Activated naive CD8-positive, alpha-beta T cell treated with anti-CD3 and anti-CD28 coated beads, Interleukin-2, amount 10 ng/mL, durations not matched to agents 7 days and 5 days (primary cell): ENCODE measurements at places on chromosomes 16 and 17. TPM values are rescaled to one million over a fixed set of nuclear protein-coding genes. Genes with fewer than 3 reads are reported as not detected.

- no peaks in the 10 kb centered on the region for H3K27me3 ChIP-seq
- peaks cover 4% of the 10 kb centered on the region for H3K36me3 ChIP-seq
- H3K4me3 ChIP-seq = peak overlapping the region; percentile 75
- H3K4me1 ChIP-seq = peaks cover 44% of the 10 kb centered on the region
Observed at GRCh38 chr17:68291836-68292688, 767 bp downstream of the ARSG start.

DNA sequence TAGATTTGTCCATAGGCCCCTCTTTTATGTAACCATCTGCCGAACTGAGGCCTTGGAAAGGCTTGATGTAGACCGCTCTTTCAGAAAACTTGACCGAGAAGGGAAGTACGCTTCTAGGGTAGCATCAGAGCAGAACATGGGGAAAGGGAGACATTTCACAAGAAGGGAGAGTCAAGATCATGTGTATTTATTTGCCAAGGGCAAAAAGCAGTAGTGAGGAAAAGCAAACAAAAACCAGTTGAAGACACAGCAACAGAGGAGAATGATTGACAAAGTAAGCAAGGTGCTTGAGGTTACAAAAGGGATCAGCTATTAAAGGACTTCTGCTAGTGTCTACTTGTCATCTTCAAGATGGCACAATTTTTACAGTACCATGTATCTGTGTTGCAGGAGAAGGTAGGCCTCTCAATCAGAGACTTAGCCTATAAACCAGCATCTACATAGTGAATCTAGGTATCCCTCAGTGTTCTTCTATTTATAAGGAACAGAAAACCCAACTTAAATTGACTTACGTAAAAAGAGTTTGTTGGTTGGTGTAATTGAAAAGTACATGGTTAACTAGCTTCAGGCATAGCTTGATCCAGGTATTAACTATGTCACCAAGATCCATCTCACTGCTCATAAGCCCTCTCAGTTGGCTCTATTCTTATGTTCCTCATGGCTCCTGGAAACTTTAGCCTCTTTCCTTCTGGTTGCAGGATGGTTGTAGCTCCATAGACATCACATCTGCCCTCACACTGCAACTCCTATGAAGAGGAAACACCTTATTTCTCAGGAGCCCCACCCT is 288.4 kb downstream of the IRX3 start:
- H3K27ac ChIP-seq = no peak overlapping the region
- no peaks in the 10 kb centered on the region for H3K4me1 ChIP-seq
- H3K27me3 ChIP-seq = no peaks in the 10 kb centered on the region
- H3K36me3 ChIP-seq = peaks cover 5% of the 10 kb centered on the region
- DNase-seq = no peak

- no peak for DNase-seq
- no peaks in the 10 kb centered on the region for H3K27me3 ChIP-seq
- no peak overlapping the region for H3K27ac ChIP-seq
- peaks cover 18% of the 10 kb centered on the region for H3K36me3 ChIP-seq
Observed at GRCh38 chr16:68147444-68147843, 62.3 kb downstream of the NFATC3 start.

DNA sequence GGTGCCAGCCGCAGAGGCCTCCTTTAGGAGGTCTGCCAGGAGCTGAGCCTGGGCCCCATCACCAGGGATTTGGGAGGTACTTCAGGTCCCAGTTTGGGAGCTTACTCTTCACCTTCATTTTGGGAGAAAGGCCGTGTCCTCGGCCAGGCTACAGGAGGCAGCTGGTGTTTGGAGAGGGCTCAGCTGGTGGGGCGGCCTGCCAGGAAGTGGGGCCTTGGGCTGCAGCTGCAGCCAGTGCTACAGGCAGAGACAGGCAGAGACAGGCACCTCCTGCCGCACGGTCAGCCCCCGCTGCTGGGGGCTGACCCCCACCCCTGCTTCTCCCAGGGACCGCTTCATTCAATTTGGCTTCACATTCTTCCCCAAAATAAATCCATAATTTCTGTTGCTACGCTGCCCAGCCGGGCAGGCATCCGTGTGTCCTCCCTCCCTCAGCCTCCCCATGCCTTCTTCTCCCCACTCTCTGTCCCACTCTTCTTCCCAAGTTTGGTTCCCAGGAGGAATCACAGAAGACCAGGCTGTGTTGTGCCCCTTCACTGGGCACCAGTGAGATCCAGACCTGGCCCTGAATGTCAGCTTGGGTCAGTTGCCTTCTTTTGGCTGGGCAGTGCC is 6.1 kb downstream of the TMEM235 start:
- H3K4me3 ChIP-seq = no peak overlapping the region
- no peak overlapping the region for H3K27ac ChIP-seq
- no peak for DNase-seq
- no peaks in the 10 kb centered on the region for H3K36me3 ChIP-seq
- peaks cover 5% of the 10 kb centered on the region for H3K4me1 ChIP-seq

DNA sequence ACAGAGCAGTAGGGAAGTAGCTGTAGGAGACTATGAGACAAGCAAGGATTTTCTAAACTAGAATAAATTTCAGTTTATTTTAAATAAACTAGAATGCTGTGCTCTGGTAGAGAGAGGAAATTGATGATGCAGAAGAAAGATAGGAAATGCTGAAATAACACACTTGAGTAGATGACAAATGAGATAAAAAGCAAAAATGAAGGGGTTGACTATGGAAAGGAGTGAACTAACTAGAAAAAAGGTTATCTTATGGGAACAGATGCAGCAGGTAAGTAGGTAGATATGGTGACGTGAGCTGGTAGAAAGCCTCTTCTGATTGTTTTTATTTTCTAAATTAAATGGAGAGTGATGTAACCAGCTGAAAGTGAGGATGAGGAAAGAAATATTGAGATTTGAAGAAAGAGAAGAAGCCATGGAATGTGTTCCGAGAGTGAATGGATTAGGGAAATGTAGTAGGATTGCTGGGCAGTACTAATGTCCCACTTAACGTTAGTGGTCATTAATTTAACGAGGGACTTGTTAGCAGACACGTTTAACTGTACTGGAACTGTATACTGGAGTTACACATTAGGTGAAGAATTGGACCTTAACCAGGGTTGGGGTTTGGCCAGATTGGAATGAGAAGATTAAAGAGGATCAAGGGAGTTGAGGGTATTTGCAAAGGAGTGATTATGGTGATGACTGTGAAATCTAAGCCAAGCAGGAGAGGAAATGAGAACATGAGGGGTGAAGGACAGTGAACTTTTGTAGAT is 196.5 kb downstream of the TANC2 start:
- no peaks in the 10 kb centered on the region for H3K27me3 ChIP-seq
- H3K4me3 ChIP-seq = no peak overlapping the region
- DNase-seq = no peak
- H3K4me1 ChIP-seq = no peaks in the 10 kb centered on the region
- H3K27ac ChIP-seq = no peak overlapping the region

DNA sequence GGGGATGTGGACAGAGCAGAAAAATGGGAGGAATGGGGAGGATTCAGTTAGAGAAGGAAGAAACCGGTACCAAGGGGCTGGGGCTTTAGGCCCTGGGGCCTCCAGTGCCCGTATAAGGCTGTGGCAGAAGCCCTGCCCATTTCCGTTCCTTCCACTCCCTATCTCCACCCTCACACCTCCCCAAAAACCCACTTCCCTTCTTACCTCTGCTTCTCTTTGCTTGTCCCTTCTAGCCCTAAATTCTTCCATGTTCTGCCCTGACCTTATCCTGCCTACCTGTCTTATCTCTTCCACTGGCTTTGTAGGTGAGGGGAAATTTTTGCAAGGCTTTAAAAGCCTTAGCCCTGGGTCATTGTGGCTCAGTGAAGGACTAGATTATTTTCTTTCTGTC is 4.1 kb downstream of the RNF167 start:
- peak overlapping the region; percentile 100 for H3K4me3 ChIP-seq
- peaks cover 41% of the 10 kb centered on the region for H3K4me1 ChIP-seq
- H3K36me3 ChIP-seq = peaks cover 64% of the 10 kb centered on the region
- H3K27me3 ChIP-seq = no peaks in the 10 kb centered on the region

Gene AOC3
- total RNA-seq = 0.86 TPM

Gene PRAC2
- total RNA-seq = not detected

Gene CFAP52
- total RNA-seq = not detected

Gene RAB37
- 27.5 TPM for total RNA-seq

Gene WDR90
- total RNA-seq = 79.1 TPM

Gene CALB2
- total RNA-seq = not detected
